ENCODE measurements at places on chromosomes 13 and 19. TPM values are rescaled to one million over a fixed set of nuclear protein-coding genes. Genes with fewer than 3 reads are reported as not detected.

ZNF524 gene
- total RNA-seq = 16.6 TPM

TUBB4A gene
- 1.6 TPM for total RNA-seq

SKA3 gene
- 2.7 TPM for total RNA-seq

POU2F2 gene
- 42.7 TPM for total RNA-seq

ZNF836 gene
- total RNA-seq = 18.9 TPM

All from T-helper 17 cell (primary cell).